ENCODE measurements at places on chromosomes 7 and 10.

GRCh38 chr10:69685426-69685801, 55.4 kb downstream of the FAM241B start:
- DNase-seq, result no peak

- no peak for DNase-seq
These were observed 8.4 kb downstream of the AGAP3 start for GRCh38 chr7:151094675-151095074.

DNA sequence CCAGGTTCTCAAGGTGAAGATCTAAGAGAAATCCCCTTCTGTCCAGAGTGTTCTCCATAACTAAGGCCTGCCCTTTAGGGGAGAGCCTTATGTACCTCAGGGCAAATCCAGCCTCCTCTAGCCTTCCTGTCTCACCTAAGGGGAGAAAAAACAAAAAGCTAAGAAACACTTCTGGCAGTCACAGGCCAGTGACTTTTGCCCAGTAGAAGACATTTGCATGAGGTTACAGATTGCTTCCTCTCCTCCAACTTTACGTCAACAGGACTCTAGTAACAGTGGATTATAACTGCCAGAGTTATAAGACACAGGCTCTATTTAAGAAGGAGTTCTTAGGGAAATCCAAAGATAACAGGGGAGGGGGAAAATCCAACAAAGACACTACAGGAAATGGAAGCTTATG, 15.9 kb upstream of the FAM241B start:
- DNase-seq, result no peak

DNA sequence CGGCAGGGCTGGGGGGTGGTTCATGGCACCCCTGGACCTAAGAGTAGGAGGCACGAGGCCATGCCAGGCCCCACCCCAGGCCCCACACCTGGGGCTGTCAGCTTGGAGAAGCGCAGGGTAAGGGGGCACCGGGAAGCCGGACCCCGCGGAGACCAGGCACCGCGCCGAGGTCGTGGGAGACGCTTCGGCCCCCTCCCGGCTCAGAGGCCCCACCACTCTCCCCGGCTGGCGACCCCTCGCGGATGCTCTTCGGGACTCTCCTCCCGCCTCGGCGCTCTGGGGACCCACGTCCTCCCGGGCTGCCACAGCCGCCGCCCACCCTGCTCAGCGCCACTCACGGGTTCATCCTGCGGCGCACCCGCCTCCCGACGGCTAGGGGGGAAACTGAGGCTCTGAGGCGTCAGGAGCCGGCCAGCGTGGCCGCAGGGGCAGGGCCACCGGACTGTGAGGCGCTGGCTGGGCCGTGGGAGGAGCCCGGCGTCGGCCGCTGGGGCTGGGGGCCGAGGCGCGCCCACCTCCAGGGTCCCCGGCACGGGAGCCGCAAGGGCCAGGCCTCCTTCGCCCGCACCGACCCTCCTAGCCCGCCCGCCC, 25.9 kb downstream of the PDGFA start:
- no peak for DNase-seq

- DNase-seq, result no peak
These were observed 4.6 kb upstream of the TWIST1 start for GRCh38 chr7:19121977-19122588.

GRCh38 chr10:133033742-133034048, 54.0 kb upstream of the ADGRA1 start:
- no peak for DNase-seq

DNA sequence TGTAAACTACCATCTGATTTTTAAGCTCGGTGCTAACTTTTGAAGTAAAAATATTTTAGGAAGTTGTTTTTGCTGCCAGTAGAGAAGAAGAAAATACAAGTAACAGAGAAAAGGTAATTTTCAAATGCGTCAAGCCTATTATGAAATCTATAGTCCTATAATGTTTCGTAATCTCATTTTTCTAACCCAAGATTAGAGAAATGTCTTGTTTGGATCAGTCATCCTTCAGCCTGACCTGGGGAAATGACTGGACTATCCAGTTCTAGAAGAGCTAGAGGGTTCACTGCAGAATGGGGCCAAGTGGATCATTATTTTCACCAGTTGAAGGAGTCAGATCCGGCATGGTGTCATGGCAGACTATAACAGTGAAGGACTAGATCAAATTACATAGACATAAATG, 62.7 kb upstream of the FGL2 start:
- DNase-seq, result no peak

DNA sequence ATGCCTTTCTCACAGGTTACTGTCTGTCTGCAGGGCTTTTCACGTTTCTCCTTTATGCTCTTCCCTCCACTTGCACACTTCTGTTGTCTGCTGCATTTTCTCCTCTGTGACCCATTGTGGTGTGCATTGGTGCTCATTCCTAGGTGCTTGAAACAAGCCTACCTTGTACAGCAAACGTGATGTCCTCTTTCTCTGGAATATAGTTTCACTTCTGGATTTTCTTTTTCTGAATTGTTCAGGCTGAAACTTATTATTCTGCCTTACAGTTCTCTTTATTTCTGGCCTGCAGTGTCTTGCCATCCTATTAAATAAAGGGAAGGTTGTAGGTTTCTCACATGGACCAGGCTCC, 128.8 kb upstream of the SAMD8 start:
- no peak for DNase-seq

Data from activated T-cell treated with anti-CD3 and anti-CD28 coated beads, Interleukin-2, amount 50 U/mL, for 48 hours (primary cell).